ENCODE measurements at places on chromosomes 3 and 15.

GRCh38 chr3:197508461-197508860 lies 47.3 kb downstream of the BDH1 start:
- DNase-seq = no peak

- no peak for DNase-seq
These were observed 43.0 kb upstream of the SLC41A3 start for GRCh38 chr3:126126811-126127431.

DNA sequence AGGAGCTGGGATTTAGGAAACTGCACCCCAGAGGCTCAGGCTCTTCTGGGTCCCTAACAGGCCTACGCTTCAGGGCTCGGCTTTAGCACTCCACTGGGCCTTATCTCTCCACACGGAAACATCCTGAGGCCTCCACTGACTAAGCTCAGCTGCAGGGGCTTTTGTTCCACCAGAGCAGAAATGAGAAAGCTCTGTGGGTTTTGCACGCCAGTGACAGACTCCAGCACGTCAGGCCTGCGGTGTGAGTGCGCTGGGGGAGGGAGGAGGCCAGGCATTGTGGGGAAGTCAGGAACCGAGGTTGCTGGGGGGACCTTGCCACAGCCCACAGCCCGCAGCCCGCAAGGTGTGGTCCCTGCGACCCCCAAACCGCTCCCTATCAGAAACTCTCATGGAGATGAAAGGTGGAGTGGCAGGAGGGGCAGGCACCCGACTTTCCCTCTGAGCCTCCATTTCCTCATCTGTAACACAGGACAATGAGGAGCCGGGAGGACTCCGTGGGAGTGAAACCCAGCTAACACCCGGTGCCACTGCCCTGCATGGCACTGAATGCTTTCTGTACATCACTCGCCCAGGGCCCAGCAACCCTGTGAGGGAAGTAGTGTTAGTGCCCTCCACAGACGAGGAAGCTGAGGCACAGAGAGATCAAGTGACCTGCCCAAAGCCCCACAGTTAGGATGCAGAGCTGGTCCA lies 106.5 kb downstream of the TPRA1 start:
- no peak for DNase-seq

DNA sequence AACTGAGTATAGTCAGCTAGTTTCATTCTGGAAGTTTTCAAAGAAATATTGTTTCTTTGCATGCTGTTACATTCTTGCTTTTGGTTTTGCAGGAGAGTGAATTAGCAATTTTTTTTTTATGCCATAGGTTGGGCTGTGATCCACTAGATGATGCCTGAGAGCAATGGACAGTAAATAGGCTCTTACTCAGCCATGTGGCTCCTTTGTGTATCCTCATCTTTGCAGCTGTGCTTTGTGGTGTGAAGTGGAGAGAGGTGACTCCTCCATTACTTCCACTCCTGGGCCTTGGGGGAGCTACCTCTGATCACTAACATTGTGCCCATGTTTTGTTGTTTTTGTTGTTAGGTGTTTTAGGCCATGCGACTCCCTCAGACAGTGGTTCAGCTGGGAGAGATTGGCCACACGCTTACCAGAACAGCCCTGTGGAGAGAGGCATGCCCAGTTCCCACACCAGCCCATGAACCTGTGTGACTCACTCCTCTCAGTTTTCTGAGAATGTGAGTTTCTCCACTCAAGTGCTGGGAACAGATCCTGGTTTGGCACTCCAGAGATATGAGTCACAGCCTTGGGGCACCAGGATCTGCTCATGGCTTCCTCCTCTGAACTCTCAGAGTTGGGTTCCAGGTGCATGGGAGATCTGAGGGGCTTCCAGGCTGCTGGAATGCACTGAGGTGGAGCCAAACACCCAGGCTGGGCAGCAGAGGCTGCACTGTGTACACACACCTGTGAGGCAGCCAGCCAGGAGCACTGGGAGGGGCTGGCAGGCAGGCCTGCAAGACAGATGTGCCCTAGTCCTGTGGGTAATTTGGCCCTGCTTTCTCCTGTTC lies 785.3 kb downstream of the ROBO2 start:
- peak; percentile 86 for DNase-seq

GRCh38 chr3:14145236-14145635 lies 20.4 kb downstream of the TMEM43 start:
- peak; percentile 40 for DNase-seq

DNA sequence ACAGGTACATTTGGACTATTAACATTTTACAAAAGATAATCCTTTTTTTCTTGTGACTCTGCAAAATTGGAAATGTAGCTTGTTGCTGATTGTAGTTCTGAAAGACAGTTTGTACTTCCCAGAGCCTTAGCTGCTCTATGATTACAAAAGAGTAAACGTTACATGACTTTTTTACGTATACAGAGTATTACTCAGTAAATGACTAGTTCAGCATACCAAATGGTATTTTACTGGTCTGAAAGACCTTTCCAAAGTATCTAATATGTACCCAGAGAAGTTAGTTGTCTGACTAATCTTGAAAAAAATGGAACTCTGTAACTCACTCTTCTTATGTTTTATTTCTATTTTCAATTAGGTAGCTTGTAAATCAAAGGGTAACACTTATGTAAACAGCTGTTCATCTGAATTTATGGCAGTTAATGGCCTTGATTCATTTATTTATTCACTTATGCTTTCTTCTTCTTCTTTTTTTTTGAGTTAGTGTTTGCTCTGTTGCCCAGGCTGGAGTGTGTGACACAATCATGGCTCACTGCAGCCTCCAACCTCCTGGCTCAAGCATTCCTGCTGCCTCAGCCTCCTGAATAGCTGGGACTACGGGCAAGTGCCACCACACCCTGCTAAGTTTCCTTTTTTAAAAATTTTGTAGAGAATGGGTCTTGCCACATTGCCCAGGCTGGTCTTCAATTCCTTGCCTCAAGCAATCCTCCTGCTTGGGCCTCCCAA lies 151.7 kb downstream of the C3orf38 start:
- DNase-seq = no peak

- DNase-seq = no peak
These were observed 57.6 kb upstream of the MRPS22 start for GRCh38 chr3:139286241-139286640.

DNA sequence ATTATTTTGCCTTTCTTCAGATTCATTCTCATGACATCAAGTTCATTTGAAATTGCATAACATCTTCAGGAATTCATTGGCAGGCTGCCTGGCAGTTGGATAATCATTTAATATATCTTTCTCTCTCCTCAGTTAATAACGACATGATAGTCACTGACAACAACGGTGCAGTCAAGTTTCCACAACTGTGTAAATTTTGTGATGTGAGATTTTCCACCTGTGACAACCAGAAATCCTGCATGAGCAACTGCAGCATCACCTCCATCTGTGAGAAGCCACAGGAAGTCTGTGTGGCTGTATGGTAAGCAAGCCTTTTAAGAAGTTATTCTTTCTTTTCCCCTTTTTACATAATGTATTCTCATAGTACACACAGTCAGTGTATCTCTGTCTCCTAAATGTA lies 38.2 kb downstream of the TGFBR2 start:
- DNase-seq = peak; percentile 86

DNA sequence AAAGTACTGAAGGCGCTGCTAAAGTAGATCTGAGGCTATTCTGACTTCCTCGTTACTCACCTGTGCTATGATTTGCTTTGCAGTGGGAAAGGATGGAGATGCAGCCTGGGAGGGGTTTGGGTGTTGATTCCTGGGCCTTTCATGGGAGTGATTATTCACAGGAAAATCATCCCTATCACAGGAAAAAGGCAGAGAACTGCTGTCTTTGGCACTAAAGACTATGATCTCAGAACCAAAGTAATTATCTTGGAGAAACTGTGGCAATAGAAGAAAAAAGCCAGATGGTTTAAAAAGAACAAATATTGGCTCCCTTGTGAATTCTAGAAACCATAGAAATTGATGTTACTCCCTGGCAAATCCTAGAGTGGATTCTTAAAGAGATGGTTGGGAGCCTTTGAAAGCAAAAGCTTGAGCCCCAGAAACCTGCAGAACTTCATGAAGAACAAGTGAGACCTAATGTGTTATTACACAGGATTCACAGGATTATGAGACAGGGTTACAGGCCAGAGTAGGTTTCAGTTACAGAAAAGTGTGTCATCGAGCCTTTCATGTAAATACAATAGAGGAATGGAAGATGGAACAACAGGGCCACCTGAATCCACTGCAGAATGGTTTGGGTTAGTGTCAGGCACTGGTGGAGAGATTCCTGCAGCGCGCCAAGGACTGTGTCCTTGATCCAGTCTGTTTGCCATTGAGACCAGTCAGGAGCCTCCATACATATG lies 85.7 kb downstream of the OXNAD1 start:
- peak; percentile 59 for DNase-seq

GRCh38 chr3:138271189-138271794 lies 58.4 kb downstream of the NME9 start:
- DNase-seq = no peak

DNA sequence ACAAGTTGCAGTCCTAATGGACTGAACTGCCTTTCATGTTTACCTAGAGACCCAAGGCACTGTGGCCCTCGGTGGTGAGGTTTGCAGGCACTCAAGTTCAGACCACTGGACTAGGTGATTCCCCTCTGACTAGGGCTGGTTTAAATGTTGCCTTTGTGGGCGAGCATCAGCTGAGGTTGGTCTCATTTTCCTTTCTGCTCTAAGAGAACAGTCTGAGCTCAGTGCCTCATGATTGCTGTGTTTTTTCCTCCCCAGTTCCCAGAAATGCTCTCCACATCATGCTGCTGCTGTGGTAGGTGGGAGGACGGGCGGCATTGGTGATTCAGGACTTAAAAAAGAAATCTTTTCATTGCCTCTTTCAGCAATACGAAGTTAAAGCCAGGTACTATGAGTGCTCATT lies 237.2 kb downstream of the MBNL1 start:
- no peak for DNase-seq

DNA sequence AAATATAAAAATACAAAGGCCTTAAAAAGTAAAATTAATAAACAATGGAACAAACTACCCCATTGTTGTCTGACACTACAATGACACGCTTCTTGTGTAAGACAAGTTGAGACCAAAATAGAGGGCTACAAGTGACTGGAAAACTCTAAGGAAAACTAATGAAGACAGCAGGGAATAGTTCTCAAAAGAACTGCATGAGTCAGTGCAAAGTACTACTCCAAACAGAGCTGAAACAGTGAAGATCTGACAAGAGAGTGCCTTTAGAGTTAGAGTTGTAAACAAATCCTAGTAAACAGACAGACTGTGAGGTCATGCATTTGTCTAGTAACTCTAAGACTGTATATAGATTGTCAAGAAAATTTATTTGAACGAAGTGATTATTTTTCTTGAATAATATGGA lies 233.9 kb downstream of the BBX start:
- DNase-seq = peak; percentile 12

DNA sequence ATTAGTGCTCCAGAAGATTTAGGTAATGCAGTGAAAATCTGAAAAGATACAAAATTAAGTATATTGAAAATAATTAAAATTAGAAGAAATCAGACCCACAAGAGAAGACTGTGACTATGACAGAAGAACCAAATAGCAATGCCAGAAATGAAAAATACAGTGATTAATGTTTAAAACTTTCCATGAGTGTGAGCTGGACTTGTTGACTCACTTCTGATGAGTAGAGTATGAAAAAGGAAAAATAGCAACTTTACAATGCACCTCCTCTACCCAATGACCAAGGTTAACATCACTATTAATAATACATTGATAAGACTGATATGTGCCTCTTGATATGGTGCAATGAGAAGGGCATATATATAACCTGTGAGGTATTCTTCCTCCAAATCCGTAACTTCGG lies 39.3 kb upstream of the SLC22A13 start:
- DNase-seq = peak; percentile 64

- no peak for DNase-seq
These were observed 732 bp upstream of the GCSAM start for GRCh38 chr3:112133626-112134334.

DNA sequence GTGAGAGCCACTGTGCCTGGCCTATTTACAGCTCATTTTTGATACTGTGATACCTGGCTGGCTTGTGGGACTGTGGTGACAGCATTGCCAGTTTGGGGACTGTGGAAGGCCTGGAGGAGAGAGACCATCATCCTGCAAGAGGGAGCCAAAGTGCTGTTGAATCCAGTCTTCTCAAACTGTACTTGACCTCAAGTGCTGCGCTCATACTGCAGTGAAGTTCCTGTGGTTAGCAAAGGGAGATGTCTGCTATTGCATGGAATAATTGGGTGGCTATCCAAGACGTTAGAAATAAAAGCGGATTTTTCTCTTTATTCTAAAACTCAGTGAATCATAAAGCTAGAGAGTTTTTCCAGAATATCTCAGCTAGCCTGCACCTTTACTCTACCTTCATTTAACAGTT lies 83.4 kb downstream of the CCK start:
- DNase-seq = peak; percentile 32

- DNase-seq = no peak
These were observed 9.0 kb downstream of the ZIC4 start for GRCh38 chr3:147397155-147397874.

GRCh38 chr15:89978914-89979313 lies 22.2 kb upstream of the ZNF710 start:
- DNase-seq = no peak

- peak; percentile 85 for DNase-seq
These were observed 904.0 kb downstream of the TBL1XR1 start for GRCh38 chr3:176293276-176293675.

DNA sequence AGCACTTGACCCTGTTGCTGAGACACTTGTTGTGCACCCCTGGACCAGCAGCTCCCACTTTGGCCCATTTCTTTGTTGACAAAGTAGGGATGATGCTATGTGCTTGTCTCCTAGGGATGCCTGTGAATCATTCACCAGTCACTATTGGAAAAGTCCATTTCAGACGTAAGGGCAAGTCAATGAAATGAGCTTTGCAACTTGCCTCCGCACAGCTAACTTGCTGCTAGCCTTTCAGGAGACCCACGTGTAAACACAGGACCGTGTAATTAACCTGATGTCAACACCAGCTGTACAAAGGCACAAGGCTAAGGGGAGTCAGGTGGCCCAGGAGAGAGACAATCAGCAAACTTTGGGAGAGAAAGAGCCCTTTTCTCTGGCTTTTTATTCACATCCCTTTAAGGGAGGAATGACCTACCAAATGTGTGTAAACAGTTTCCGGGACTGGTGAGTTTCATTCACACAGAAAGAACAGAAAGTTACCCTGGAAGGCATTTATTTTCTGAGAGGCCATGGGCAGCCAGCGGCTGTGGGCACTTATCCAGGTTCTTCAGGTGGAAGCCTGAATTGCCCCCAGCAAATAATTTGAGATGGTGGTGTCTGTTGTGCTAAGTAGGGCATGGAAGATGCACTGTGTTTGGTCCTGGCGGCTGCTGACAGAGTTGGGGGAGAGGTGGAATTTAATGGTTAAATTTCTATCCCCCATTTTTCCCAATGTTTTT lies 54.0 kb downstream of the TIPARP start:
- DNase-seq = peak; percentile 34

GRCh38 chr15:92652576-92652966 lies 3.0 kb downstream of the FAM174B start:
- no peak for DNase-seq

DNA sequence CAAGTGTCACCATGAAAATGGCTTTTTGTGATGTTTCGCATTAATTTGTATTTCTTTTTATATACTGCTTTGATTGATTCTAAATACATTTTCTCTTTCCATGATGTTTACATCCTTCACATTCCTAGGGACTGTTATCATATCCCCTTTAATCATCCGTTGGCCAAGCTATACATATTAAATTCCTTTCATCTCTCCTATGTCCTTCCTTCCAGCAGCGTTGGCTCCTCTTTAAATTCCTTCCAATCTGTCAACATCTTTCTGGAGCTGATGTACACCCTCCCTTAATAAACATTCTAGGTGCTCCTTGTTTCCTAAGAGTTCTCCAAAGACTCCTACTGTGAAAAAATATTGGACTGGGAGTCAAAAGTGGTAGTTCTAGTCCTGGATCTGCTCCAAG lies 87.8 kb downstream of the IGF2BP2 start:
- DNase-seq = peak; percentile 80

GRCh38 chr3:23682646-23683045 lies 123.1 kb upstream of the UBE2E1 start:
- no peak for DNase-seq

Measured in EH (cell line).